ENCODE measurements at places on chromosomes 12 and 14. TPM values are rescaled to one million over a fixed set of nuclear protein-coding genes. Genes with fewer than 3 reads are reported as not detected.

Gene PIP4P1
- 27.2 TPM for polyA plus RNA-seq

Gene IRF2BPL
- polyA plus RNA-seq: 8.0 TPM

Gene C14orf39
- polyA plus RNA-seq: not detected

Gene SLC17A8
- not detected for polyA plus RNA-seq

Gene GPRC5D
- polyA plus RNA-seq: not detected

Gene ALDH6A1
- polyA plus RNA-seq: 2.4 TPM

Gene OTOGL
- polyA plus RNA-seq: not detected

Gene CCDC198
- not detected for polyA plus RNA-seq

Gene YBX3
- polyA plus RNA-seq: 292 TPM

Gene KITLG
- polyA plus RNA-seq: 4.3 TPM

Gene DPY19L2
- 0.71 TPM for polyA plus RNA-seq

Gene LGMN
- 40.8 TPM for polyA plus RNA-seq

Gene GLIPR1L2
- polyA plus RNA-seq: 0.20 TPM

Gene LRP10
- 56.5 TPM for polyA plus RNA-seq

Gene LRRK2
- 0.12 TPM for polyA plus RNA-seq

Gene HELB
- polyA plus RNA-seq: 0.28 TPM

Gene DENR
- 36.9 TPM for polyA plus RNA-seq

Gene TRIP11
- 3.7 TPM for polyA plus RNA-seq

Gene AICDA
- not detected for polyA plus RNA-seq

Gene P2RX2
- polyA plus RNA-seq: not detected

Data from foreskin keratinocyte (primary cell).